ENCODE measurements at places on chromosomes 16 and 17.

DNA sequence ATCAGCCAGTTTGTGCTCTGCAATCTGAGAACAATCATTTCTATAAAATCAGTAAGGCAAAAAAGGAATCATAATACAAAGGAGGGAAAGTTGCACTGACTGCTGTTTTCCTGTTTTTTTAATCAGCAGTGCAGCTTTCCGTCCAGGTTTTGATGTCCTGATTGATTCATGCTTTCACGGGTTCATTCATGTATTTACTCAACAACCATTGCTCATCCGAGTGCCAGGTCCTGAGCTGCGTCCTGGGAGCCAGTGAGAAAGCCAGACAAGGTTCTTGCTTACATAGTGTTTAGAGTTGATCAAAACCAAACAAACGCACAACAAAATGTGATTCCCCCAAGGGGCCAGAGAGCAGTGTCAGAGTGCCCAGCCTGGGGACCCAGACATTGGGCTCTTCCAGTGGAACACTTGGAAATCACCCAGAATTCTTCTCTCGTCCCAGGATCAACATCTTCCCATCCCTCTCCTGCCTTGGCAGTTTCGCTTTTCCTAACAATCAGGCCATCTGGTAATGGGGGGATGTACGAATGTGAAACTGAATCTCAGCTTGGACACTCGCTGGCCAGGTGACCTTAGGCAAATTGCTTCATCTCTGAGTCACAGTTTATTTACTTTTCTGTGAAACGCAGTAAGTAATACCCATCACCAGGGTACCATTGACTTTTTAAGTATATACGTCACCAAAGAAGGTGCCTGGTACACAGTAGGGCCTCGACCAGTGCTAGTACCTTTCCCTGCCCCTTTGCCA lies 13.3 kb upstream of the C1QL1 start:
- DNase-seq, result no peak

DNA sequence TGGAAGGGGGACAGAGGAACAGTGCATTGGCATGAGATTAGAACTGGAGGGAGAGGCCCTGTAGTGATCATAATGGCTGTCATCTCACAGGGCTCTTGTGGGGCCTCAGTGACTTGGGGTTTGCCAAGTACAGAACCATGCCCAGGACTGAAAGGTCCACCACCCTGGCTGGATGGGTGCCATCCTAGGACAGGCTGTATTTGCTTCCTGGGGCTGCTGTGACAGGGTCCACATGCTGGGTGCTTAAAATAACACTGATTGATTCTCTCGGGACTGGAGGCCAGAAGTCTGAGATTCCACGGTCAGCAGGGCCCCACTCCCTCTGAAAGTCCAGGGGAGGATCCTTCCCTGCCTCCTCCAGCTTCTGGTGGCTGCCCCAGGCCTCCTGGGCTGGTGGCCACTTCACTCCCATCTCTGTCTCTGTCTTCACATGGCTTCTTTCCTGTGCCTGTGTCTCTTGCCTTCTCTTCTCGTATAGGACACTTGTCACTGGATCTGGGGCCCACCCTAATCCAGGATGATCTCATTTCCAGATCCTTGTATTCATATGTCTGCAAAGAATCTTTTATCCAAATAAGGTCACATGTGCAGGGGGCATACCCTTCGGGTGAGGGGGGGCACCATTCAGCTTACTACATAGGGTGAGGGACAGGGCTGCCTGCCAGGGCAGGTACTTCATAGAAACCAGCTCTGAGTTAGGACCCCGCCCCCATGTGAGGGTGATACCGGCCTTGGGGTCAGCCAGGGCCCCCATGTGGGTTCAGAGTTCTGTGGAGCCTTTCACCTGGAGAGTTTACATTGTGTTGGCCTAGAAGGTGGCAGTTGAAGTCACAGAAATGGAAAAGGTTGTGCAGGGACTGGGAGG lies 52.6 kb downstream of the USP22 start:
- DNase-seq, result no peak

DNA sequence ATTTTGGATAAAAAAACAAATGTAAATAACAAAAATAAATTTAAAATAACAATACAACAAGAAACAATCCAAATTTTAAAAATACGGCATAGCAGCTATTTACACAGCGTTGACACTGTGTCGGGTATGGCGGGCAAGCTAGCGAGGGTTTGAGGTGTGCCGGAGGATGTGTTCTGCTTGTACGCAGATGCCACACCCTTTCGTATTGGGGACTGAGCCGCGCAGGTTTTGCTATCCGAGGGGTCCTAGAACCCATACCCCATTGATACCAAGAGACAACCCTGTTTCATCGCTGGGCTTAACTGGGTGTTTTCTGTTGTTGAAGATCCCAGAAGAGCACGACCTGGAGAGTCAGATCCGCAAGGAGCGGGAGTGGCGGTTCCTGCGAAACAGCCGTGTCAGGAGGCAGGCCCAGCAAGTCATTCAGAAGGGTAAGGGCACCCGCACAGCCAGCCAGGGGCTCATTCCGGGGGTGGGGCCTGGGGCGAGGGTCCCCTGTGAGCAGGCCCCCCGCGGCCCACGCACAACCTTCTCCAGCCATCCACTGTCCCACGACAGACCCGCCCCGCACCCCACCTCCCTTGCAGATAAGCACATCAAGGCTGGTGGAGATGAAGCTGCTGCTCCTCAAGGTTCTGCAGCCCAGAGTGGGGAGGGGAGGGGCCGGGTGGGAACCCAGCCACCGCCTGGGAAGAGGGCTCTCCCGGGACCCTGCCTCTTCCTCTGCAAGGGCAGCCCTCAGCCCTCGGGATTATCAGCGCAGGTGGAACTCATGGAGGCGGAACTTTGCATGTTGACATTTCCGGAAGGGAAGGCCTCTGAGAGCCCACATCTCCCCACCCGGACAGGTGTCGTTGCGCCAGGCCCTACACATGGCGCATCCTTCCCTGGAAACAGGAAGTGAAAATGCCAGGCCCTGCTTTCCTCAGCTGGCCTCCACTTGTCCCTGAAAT lies 51.2 kb upstream of the CHMP6 start:
- no peak for DNase-seq

GRCh38 chr17:20189302-20189701 lies 180.1 kb downstream of the SPECC1 start:
- no peak for DNase-seq

GRCh38 chr16:57734925-57735754 lies 430 bp upstream of the KATNB1 start:
- DNase-seq, result peak; percentile 98

GRCh38 chr16:1823821-1824220 lies 2.8 kb downstream of the HAGH start:
- no peak for DNase-seq

GRCh38 chr17:2780256-2780655 lies 16.0 kb upstream of the RAP1GAP2 start:
- no peak for DNase-seq

DNA sequence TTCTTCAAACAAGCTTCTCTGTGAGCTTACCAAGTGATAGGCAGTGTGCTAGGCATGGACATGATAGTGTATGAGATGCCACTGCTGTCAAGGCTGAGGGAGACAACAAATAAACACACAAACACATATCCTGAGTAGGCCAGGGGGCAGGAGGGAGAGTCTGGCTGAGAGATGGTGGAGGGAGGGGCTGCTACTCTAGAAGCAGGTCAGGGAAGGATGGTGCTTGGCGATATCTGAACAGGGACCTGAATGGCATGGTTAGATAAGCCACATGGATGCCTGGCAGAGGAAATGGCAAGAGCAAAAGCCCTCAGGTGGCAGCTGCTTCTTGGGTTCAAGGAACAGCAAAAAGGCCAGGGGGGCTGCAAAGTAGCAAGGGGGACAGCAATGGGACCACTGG lies 8.6 kb upstream of the CHST6 start:
- no peak for DNase-seq

DNA sequence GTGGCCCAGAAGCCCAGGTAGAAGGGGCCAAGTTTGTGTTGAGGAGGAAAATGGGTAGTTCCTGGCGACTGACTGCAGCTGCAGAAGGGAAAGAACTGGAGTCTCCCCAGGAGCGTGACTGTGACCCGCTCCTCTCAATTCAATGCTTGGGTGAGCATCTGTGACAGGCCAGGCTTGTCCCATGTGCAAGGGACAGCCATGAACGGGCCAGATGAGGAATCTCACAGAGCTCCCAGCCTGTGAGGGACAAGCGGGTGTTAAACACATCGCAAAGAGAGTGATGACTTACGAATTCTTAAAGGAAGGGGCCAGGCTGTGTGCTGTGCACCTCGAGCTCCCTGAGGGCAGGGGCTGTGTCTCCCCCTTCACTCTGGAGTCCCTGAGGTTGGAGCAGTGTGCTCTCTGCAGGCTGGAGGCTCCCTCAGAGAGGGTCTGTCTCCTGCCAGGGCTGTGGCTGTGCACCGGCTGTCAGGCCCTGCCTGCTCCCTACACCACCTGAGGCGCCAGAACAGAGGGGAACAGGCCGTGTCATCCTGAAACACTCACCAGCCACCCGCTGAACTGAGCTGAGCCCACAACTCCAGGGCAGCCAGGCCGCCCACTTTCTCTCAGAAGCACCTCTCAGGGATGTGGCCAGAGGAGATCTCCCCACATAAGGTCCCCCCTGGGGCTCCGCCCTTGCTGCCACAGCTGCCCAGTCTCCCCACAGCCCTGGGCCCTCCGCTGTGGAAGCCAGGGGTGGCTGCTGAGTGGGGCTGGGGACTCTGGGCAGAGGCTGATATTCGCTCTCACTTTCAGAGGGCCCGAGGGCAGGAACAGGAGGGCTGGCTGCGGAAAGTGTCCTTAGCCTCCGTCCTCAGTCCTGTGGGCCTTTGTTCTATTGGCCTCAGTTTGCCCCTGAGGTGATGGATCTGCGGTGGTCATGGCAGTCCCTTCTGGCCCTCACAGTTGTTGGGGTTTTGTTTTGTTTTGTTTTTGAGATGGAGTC lies 25.7 kb upstream of the NXPH3 start:
- DNase-seq, result no peak
